ENCODE measurements at places on chromosomes 6 and 20.

- H3K4me1 ChIP-seq = peaks cover 8% of the 10 kb centered on the region
- peaks cover 25% of the 10 kb centered on the region for H3K27me3 ChIP-seq
- H3K27ac ChIP-seq = no peak overlapping the region
- DNase-seq = no peak
- H3K4me3 ChIP-seq = no peak overlapping the region
Observed at GRCh38 chr20:57715268-57715904, 5.6 kb upstream of the PMEPA1 start.

- H3K27me3 ChIP-seq = no peaks in the 10 kb centered on the region
- no peak overlapping the region for H3K4me3 ChIP-seq
- DNase-seq = no peak
- no peaks in the 10 kb centered on the region for H3K4me1 ChIP-seq
- no peaks in the 10 kb centered on the region for H3K36me3 ChIP-seq
Observed at GRCh38 chr6:110340392-110340965, 17.7 kb downstream of the METTL24 start.

DNA sequence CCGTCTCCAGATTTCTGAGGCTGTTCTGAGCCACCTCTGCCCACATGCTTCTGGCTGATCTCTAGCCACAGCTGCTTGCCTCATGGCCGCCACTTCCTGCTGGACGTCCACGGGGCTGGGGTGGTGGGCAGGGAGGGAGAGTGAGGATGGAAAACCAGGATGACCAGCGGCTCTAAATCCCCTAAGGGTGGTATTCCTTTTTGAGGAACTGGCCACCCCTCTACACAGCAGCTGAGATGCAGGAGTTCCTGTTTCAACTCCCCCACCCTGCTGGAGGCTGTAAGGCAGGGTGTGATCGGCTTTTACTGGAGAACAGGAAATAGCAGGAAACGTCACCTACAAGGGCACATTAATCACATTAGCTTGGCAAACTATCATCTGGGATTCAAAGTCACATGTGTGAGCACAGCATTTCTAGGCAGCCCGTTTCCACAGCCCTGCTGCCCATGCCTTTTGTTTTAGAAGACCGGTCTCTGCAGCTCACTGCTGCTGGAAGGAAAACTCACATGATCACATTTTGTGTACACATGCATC is 181.6 kb upstream of the ECI2 start:
- DNase-seq = no peak
- no peak overlapping the region for H3K27ac ChIP-seq
- H3K36me3 ChIP-seq = no peaks in the 10 kb centered on the region
- H3K4me1 ChIP-seq = no peaks in the 10 kb centered on the region
- peaks cover 10% of the 10 kb centered on the region for H3K27me3 ChIP-seq

DNA sequence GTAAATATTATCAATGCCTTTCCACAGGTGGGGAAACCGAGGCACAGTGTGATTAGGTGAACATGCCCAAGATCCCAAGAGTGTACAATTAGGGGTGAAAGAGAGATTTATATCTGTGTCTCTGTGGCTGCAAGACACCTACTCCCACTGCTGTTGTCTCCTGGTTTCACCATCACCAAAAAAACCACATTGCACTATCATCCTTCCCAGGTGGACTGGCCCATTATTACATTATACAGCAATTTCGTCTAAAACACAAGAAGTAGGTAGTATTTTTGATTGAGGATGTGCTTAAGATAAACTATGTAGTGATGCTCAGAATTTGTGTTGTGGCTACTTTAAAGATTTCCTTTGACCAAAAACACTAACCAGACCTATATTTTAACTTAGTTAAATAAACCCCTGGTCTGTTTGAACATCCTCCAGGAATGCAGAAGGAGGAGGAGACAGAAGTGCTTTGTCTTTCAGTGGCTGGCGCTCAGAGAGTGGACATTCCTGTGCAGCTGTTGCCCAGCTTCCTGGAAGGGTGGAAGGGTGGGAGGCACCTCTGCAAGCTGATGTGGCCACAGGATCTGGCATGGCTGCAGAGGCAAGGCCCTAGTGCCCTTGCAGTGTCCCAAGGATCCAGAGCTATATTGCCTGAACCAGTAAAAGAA is 23.8 kb downstream of the DCBLD1 start:
- H3K4me1 ChIP-seq = no peaks in the 10 kb centered on the region
- H3K4me3 ChIP-seq = no peak overlapping the region
- peaks cover 10% of the 10 kb centered on the region for H3K36me3 ChIP-seq
- H3K27me3 ChIP-seq = peaks cover 2% of the 10 kb centered on the region
- DNase-seq = no peak
- H3K27ac ChIP-seq = no peak overlapping the region

- H3K4me1 ChIP-seq = no peaks in the 10 kb centered on the region
- H3K27me3 ChIP-seq = no peaks in the 10 kb centered on the region
- H3K36me3 ChIP-seq = peaks cover 2% of the 10 kb centered on the region
- H3K27ac ChIP-seq = no peak overlapping the region
- no peak overlapping the region for H3K4me3 ChIP-seq
Observed at GRCh38 chr6:2197984-2198383, 47.4 kb downstream of the GMDS start.

DNA sequence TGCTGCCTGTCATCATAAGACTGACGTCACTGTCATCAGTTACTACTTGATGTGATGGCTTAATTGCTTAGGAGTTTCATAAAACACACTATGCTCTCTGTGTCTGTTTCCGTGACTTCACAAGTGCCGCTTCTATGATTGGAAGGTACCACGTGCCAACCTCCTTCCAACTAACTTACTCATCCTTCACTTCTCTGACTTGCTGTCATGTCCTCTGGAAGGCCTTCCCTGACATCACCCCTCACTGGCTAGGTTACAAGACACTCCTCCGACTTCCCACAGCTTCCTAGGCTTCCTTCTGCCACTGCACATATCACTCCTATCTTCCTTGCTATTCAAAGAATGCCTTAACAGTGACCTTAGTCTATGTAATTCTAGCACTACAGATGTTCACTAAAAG is 20.4 kb downstream of the SERINC3 start:
- peaks cover 36% of the 10 kb centered on the region for H3K36me3 ChIP-seq
- no peak overlapping the region for H3K4me3 ChIP-seq
- no peak for DNase-seq
- H3K4me1 ChIP-seq = peaks cover 1% of the 10 kb centered on the region

DNA sequence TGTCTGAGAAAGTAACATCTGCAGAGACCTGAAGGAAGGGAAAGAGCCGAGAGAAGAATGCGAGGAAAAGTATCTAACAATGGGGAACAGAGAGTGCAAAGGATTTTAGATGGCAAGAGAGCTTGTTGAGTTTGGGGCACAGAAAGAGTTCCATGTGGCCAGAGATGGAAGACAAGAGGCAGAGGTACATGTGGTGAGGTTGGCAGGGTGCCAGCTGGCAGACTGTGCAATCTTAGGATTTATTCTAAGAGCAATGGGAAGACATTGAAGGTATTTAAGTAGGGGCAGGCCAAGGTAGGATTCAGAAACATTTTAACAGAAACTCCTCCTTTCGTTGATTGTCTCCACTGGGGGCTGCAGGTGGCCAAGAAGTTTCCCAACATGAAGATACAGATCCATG is 20.4 kb upstream of the LBP start:
- DNase-seq = no peak
- no peak overlapping the region for H3K4me3 ChIP-seq
- H3K36me3 ChIP-seq = no peaks in the 10 kb centered on the region
- H3K27ac ChIP-seq = no peak overlapping the region
- H3K4me1 ChIP-seq = peaks cover 2% of the 10 kb centered on the region

GRCh38 chr6:68874747-68875146 is 239.7 kb downstream of the ADGRB3 start:
- H3K27ac ChIP-seq = no peak overlapping the region
- H3K27me3 ChIP-seq = no peaks in the 10 kb centered on the region

DNA sequence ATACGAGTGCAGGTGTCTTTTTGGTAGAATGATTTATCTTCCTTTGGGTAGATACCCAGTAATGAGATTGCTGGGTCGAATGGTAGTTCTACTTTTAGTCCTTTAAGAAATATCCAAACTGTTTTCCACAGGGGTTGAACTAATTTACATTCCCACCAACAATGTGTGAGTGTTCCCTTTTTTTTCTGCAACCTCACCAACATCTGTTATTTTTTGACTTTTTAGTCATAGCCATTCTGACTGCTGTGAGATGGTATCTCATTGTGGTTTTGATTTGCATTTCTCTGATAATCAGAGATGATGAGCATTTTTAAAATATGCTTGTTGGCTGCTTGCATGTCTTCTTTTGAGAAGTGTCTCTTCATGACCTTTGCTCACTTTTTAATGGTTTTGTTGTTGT is 1.9 kb upstream of the ZNF831 start:
- no peaks in the 10 kb centered on the region for H3K27me3 ChIP-seq
- H3K4me3 ChIP-seq = peak overlapping the region; percentile 89
- no peak for DNase-seq
- H3K4me1 ChIP-seq = peaks cover 59% of the 10 kb centered on the region

DNA sequence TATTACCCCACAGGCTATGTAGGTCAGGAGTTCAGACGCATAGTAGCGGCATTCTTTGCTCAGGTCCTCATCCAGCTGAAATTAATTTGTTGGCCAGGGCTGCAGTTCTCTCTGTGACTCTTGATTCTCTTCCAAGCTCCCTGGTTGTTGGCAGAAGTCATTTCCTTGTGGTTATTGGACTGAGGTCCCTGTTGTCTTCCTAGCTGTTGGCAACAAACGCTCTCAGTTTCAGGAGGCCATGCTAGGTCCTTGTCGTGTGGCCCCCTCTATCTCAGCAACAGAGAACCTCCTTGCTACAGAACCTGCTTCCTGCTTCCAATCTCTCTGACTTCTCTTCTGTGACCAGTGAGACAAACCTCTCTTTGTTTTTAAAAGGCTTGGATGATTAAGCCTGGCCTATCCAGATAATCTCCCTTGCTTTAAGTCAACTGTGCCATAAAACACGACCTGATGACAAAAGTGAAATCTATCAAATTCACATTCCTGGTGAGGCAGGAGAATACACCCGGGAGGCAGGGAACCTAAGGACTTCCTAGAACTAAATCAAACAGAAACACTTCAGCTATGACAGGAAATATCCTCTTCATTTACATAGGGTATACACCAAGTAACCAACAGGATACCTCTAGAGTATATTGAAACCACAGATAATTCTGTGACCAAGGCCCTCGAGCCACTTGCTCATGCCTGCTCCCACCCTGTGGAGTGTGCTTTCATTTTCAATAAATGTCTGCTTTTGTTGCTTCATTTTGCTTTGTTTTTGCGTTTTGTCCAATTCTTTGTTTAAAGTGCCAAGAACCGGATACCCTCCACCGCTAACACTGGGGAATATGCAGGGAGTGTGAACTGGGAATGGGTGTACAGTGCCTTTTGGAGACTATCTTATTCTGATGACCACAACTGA is 196.0 kb downstream of the BTBD3 start:
- H3K36me3 ChIP-seq = no peaks in the 10 kb centered on the region
- H3K4me3 ChIP-seq = no peak overlapping the region
- no peak overlapping the region for H3K27ac ChIP-seq
- no peak for DNase-seq

GRCh38 chr20:35681960-35682359 is 17.2 kb downstream of the NFS1 start:
- H3K4me1 ChIP-seq = no peaks in the 10 kb centered on the region
- H3K4me3 ChIP-seq = no peak overlapping the region
- DNase-seq = no peak
- H3K27ac ChIP-seq = no peak overlapping the region
- H3K36me3 ChIP-seq = peaks cover 4% of the 10 kb centered on the region

- H3K4me3 ChIP-seq = peak overlapping the region; percentile 50
- DNase-seq = no peak
- peak overlapping the region; percentile 70 for H3K27ac ChIP-seq
- H3K36me3 ChIP-seq = no peaks in the 10 kb centered on the region
- peaks cover 15% of the 10 kb centered on the region for H3K27me3 ChIP-seq
Observed at GRCh38 chr20:57450931-57451330, 59.7 kb downstream of the RBM38 start.

- H3K36me3 ChIP-seq = no peaks in the 10 kb centered on the region
- H3K27ac ChIP-seq = peak within 1 kb of the TSS; percentile 84
- H3K27me3 ChIP-seq = peaks cover 5% of the 10 kb centered on the region
- peaks cover 8% of the 10 kb centered on the region for H3K4me1 ChIP-seq
- peak within 1 kb of the TSS; percentile 89 for H3K4me3 ChIP-seq
Observed at GRCh38 chr20:41340327-41341055, at the start of gene LPIN3. LPIN3 (plus strand) TSS chr20:41340821; CDS start chr20:41345804, 4,983 bp downstream.

GRCh38 chr6:7906741-7907140 is 3.8 kb downstream of the TXNDC5 start:
- H3K27ac ChIP-seq = no peak overlapping the region
- no peaks in the 10 kb centered on the region for H3K27me3 ChIP-seq
- no peak for DNase-seq
- no peak overlapping the region for H3K4me3 ChIP-seq
- peaks cover 14% of the 10 kb centered on the region for H3K4me1 ChIP-seq

GRCh38 chr20:32465092-32465900 is 107.2 kb downstream of the ASXL1 start:
- H3K4me3 ChIP-seq = no peak overlapping the region
- DNase-seq = no peak
- H3K4me1 ChIP-seq = no peaks in the 10 kb centered on the region
- H3K36me3 ChIP-seq = no peaks in the 10 kb centered on the region
- H3K27me3 ChIP-seq = no peaks in the 10 kb centered on the region
- no peak overlapping the region for H3K27ac ChIP-seq

DNA sequence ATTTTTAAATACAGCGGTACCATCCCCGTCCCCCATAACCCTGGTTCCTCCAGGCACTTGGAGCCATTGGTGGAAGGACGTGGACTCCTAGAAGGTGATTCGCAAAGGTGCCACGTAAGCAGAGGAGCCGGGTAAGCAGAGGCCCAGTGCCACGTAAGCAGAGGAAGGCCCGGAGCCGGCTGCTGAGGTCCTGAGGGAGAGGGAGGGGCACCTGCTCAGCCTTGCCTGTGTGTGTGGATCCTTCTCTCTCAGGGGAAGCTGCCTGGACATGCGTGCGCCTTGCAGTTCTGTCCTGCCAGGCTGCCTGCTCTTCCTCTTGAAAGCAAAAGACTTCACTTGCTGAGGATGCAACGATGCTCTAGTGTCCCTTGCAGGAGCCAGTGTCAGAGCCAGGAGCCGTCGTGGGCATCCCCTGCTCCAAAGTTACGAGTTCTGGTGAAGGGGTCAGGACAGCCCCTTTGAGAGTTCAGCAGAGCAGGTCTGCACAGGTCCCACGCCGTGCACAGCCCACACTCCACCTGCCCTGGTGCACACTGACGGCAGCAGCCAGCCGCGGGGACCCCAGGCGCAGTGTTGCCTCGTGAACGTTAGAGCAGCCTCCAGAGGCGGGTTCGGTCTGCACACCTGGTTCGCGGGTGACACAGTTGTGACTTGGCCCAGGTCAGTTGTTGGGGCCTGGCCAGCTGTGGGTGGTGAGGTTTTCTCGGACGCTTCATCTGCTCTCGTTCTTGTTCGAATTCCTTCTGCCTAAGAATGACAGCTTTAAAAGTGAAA is 1.9 kb upstream of the NKAIN4 start:
- no peak for DNase-seq
- no peak overlapping the region for H3K27ac ChIP-seq
- peaks cover 3% of the 10 kb centered on the region for H3K4me1 ChIP-seq
- H3K36me3 ChIP-seq = no peaks in the 10 kb centered on the region

DNA sequence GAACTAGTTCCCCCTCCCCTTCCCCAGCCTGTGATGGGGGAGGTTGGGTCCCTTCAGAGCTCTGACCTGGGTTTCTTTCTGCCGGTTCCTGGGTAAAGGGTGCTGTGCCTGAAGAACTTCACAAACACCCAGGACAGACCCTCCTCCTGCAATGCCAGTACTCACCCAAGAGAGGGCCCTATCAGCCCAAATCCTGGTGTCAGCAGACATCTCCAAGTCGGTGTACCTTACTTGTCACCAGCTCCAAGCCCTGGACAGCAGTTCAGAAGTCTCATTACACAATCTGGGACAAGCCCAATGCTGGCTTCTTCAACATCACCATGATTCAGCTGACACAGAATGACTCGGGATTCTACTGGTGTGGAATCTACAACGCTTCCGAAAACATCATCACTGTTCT is 467 bp downstream of the TREML4 start:
- no peak for DNase-seq
- peaks cover 1% of the 10 kb centered on the region for H3K4me1 ChIP-seq
- H3K27ac ChIP-seq = no peak overlapping the region
- H3K36me3 ChIP-seq = no peaks in the 10 kb centered on the region
- H3K4me3 ChIP-seq = no peak overlapping the region
- peaks cover 38% of the 10 kb centered on the region for H3K27me3 ChIP-seq
